ENCODE measurements at places on chromosomes 4 and X.

GRCh38 chr4:144288011-144288903 lies 147.7 kb upstream of the GYPA start:
- H3K4me3 ChIP-seq: no peak overlapping the region
- H3K27ac ChIP-seq: no peak overlapping the region

GRCh38 chrX:47674776-47675175 lies 15.8 kb upstream of the UXT start:
- H3K36me3 ChIP-seq: no peaks in the 10 kb centered on the region
- no peaks in the 10 kb centered on the region for H3K27me3 ChIP-seq
- H3K27ac ChIP-seq: no peak overlapping the region

- no peaks in the 10 kb centered on the region for H3K4me1 ChIP-seq
- H3K27ac ChIP-seq: no peak overlapping the region
- H3K4me3 ChIP-seq: no peak overlapping the region
Observed at GRCh38 chr4:174593701-174594100, 71.4 kb upstream of the HPGD start.

- no peaks in the 10 kb centered on the region for H3K27me3 ChIP-seq
- no peaks in the 10 kb centered on the region for H3K36me3 ChIP-seq
- no peak overlapping the region for H3K27ac ChIP-seq
- H3K4me3 ChIP-seq: no peak overlapping the region
Observed at GRCh38 chr4:148015058-148015457, 283.2 kb downstream of the ARHGAP10 start.

DNA sequence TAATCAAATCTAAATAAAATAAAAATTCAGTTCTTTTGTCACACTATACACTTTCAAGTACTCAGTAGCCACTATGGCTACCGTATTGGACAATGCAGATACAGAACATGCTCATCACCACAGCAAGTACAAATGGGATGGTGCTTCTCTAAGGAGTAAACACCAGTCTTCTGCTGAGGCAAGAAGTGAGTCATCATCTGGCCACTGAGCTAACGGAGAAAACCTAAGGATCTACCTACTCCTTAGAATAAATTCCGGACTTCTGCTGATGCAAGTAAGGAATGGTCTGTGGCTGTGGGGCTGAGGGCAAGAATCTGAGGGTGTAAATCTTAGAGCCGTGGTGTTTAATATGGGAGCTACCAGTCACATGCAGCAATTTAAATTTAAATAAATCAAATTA lies 11.3 kb upstream of the RBMXL3 start:
- no peaks in the 10 kb centered on the region for H3K27me3 ChIP-seq
- H3K4me1 ChIP-seq: no peaks in the 10 kb centered on the region
- H3K36me3 ChIP-seq: no peaks in the 10 kb centered on the region
- no peak for DNase-seq
- H3K27ac ChIP-seq: no peak overlapping the region

- no peaks in the 10 kb centered on the region for H3K27me3 ChIP-seq
- no peaks in the 10 kb centered on the region for H3K4me1 ChIP-seq
- no peak overlapping the region for H3K27ac ChIP-seq
Observed at GRCh38 chrX:123274796-123275195, 90.7 kb downstream of the GRIA3 start.

- no peaks in the 10 kb centered on the region for H3K4me1 ChIP-seq
- no peak for DNase-seq
- H3K4me3 ChIP-seq: no peak overlapping the region
- H3K27ac ChIP-seq: no peak overlapping the region
Observed at GRCh38 chr4:42344309-42344708, 53.0 kb upstream of the SHISA3 start.

GRCh38 chr4:102586644-102587021 lies 85.5 kb downstream of the NFKB1 start:
- peaks cover 99% of the 10 kb centered on the region for H3K36me3 ChIP-seq
- no peaks in the 10 kb centered on the region for H3K4me1 ChIP-seq
- no peaks in the 10 kb centered on the region for H3K27me3 ChIP-seq
- no peak overlapping the region for H3K4me3 ChIP-seq
- no peak overlapping the region for H3K27ac ChIP-seq
